ENCODE measurements at places on chromosomes 2 and 18.

- DNase-seq, result no peak
Measured at GRCh38 chr2:5215989-5216607, 476.1 kb upstream of the SOX11 start.

GRCh38 chr2:229129738-229130371 is 141.2 kb downstream of the PID1 start:
- DNase-seq, result no peak

DNA sequence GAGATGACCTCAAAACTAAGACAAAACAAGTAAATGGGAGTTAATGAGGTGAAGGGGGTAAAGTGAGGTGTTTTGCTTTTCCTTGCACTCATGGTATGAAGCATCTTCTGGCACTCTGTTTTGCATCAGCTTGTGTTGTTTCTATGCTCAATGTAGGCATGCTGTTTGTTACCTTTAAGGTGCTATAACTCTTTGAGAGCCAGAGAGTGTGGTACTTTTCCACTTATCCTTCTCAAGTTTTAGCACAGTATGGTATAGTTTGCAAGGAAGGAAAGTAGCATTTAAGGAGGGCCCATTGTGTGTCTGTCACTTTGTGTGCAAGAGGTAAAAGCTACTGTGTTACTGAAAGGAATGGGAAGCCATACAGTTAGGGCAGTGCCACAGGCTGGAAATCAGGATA is 17.5 kb upstream of the CXCR4 start:
- no peak for DNase-seq

DNA sequence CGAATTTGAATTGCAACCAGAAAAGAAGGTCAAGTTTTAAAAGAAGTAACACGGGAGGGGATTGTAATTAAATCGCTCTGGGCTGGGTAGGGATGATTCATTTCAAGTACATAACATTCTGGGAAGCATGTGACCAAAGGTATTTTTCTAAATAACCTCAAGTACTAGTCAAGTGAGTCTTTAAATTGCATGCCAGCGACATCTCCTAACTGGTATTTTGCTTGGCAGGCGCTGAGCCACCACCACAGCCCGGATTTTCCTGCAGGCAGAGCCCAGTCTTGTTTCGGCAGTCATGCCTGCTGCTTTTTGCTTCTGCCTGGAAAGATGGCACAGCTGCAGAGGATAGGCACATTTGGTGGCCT is 33.7 kb upstream of the NPAS2 start:
- no peak for DNase-seq

DNA sequence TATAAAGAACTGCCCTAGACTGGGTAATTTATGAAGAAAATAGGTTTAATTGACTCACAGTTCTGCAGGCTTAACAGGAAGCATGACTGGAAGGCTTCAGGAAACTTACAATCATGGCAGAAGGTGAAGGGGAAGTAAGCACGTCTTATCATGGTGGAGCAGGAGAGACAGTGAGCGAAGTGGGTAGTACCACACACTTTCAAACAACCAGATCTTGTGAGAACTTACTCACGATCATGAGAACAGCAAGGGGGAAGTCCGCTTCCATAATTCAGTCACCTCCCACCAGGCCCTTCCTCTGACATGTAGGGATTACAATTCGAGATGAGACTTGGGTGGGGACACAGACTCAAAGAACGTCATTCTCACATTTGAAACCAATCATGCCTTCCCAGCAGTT is 260.1 kb upstream of the FAM98A start:
- DNase-seq, result no peak

- DNase-seq, result no peak
Measured at GRCh38 chr2:235793163-235793752, 299.4 kb downstream of the AGAP1 start.

GRCh38 chr2:215022910-215023309 is 115.5 kb downstream of the ABCA12 start:
- DNase-seq, result no peak

All from CD4-positive, alpha-beta T cell treated with Interferon gamma for 1 hour (primary cell).